ENCODE measurements at places on chromosomes 1 and 21.

GRCh38 chr1:93713341-93713740, 31.7 kb upstream of the BCAR3 start:
- no peak for DNase-seq

DNA sequence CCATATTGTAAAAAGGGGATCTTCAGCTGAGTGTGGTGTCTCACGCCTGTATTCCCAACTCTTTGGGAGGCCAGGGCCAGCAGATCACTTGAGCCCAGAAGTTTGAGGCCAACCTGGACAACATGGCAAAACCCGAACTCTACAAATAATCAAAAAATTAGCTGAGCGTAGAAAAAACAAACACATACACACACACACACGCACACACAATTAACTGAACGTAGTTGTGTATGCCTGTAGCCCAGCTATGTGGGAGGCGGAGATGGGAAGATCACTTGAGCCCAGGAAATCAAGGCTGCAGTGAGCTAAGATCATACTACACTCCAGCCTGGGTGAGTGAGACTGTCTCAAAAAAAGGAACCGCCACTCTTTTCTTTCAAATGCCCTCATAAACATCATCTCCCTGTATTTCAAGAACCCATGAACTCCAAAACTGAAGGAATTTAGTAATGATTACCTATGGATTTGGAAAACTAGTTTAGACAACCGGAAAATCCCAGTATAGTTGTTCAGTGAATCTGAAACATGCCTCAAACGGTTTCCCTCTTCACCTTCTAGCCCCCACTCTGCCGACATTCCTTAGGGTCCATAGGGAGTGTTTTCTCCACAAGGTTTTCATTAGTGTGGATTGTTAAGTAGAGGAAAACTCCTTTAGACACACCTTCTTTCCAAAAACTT, 4.5 kb downstream of the TXNIP start:
- no peak for DNase-seq

GRCh38 chr1:162753001-162753658, 37.4 kb upstream of the HSD17B7 start:
- no peak for DNase-seq

DNA sequence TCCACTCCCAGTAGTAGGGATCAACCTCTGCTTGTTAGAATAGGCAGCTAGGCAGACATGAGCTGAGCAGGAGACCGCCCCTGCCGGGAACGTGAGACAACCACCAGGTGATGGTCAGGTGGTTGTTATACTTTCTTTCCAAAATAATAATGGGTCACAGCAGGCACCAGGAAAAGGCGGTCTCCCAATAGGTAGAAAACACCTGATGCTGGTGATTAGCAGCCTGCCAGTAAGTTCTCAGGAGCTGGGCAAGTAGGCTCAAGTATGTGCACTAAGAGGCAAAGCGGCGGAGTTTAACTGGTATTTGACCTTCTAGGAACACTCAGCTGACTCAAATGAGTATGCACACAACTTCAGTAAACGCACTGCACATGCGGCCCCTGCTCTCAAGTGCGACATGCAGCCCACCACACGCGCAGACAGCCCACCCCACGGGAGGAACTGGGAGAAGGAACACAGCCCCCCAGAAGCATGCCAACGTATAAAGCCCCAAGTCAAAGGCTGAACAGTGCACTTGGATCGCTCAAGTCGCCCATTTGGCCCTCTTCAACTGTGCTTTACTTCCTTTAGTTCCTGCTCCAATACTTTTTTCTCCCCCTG, 80.0 kb downstream of the DESI2 start:
- DNase-seq: no peak

DNA sequence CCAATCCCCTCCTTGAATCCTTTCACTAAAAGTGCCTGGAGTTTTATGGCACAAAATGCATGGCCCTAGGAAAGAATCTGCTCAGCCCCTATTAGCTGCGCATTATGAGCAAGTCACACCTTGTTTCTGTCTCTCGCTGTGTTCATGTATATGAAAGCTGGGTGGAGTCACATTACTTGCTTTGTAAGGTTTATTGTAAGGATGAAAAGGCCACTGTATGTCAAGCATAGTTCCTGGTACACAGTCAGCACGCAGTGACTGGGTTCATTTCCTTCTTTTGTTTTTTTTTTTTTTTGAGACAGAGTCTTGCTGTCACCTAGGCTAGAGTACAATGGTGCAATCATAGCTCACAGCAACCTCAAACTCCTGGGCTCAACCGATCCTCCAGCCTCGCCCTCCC, 6.7 kb upstream of the SLC9A1 start:
- no peak for DNase-seq

All from glomerular endothelial cell (primary cell).